ENCODE measurements at places on chromosomes 12 and 14.

DNA sequence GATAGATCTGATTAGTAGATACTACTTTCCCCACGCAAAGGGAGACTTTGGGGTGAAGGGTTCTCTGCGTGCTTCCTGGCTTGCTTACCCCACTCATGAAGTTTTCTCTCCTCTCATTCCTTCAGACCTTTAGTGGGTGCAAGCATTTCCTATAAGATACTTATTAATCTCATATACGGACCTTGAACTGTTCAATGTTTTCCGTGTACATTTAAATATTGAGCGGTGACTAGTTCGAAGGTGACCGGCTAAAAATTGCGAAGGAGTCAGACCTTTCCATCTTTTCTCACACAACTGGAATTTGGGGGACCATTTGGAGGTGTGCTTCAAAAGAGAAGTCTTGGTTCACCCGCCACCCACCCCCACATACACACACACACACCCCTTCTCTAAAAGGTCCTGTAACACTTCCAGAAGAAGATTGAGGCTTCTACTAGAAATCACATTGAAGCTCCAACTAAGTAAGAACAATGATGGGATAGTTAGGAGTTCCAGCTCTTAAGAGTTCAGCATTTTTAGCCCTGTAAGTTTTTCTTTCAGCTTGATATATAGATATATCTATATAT, 6.1 kb upstream of the FOXG1 start:
- DNase-seq = no peak

DNA sequence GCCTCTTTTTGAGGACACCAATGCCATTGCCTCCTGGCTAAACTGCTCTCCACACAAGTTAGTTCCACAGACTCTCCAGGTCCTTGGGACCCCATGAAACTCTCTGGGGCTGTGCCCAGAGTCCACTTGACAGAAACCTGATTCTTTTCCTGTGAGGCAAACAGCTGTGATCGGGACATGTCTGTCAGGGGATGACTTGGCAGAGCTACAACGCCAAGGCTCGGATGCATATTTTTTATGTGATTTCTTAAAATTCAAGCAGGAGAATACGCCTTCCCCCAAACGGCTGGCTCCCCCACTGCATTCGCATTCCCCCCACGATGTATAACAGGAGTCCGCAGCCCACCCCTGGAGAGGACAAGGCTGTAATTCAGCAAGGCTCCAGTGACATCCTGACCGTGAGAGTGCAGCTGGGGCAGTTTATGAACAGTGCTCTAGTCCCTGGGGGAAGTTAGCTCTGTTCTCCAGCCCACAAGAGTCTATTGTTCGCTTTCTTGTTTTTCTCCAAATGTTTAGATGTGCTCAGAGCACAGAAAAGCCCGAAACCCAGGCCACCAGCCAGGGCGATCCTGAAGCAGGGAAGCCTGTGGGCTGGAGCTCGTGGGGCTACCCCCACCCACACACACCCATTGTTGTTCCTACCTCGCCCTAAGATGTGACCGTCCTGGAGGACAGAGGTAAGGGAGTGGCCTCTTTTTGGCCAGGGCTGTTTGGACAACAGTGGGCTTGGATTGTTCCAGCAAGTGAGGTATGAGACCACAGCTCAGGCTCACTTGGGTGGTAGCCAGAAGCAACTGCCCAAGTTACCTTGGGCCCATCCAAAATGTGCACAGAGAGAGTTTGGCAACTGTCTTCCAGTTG, 159.5 kb downstream of the ZFP36L1 start:
- peak; percentile 51 for DNase-seq

- DNase-seq = no peak
Measured at GRCh38 chr12:47778881-47779280, 5.8 kb downstream of the SLC48A1 start.

GRCh38 chr12:45224311-45224710, 8.4 kb downstream of the ANO6 start:
- DNase-seq = no peak

- DNase-seq = no peak
Measured at GRCh38 chr12:65462484-65462883, 184.0 kb downstream of the MSRB3 start.

DNA sequence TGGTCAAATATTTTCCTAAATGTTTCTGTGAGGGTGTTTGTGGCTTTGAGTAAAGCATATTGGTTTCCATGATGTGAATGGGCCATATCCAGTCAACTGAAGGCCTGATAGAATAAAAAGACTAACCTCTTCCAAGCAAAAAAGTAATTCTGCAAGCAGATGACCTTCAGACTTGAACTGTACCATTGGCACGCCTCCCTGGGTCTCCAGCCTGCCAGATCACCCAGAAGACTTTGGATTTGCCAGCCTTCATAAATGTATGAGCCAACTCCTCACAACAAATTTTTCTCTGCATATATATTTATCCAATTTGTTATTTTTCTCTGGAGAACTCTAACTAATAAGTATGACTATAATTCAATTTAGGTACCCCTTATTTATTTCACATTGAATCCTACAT, 190.3 kb downstream of the KIF21A start:
- no peak for DNase-seq

GRCh38 chr12:103840462-103840875, 565 bp downstream of the NT5DC3 start:
- peak; percentile 57 for DNase-seq

DNA sequence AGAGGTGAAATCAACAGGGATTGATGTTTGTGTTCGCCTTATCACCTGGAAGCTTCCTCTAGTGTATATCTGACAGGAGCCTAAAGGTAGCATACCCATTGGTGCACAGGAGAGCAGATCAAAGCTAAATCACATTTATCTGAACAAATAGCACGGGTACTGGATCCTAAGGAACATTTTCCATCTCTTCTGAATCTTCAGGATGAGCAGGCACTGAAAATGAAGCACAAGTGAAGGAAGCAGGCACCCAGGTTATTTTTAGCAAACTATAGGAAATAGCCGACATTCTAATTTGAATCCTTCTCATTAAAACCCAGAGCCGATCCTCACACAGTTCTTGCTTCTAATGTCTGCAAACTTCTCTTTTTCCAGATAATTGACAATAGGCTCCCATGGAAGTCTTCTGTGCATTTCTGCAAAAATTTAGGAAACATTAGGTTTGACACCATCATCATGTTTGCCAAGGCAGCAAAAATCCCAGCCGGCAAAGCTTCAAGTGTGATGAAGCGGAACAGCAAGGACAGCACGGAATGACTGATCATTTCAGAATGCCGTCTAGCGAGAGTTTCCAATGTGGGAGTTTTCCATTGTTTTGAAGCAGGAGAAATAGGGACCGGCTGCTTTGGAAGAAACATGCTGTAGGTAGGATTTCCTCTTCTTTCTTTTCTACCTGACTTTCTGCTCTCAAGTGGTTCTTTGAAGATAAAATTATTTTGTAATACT, 24.3 kb upstream of the RGS6 start:
- no peak for DNase-seq

DNA sequence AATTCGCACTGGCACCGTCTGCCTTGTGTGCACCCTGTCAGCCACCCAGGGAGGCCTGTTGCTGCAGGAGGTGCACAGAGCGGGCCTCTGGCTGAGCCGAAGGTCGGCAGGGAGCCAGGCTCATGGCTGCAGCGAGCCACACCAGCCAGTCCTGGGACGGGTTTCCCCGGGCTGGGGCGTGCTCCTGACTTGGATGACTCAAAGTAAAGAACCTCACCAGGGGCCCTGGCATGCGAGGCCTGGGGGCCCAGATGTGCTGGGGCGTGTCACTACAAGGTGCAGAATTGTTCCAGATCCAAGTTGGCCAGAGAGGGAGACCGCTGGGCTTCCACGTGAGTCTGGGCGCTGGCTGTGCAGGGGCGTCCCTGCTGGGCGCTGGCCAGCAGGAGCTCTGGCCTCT, 34.5 kb downstream of the FBRSL1 start:
- DNase-seq = peak; percentile 15

DNA sequence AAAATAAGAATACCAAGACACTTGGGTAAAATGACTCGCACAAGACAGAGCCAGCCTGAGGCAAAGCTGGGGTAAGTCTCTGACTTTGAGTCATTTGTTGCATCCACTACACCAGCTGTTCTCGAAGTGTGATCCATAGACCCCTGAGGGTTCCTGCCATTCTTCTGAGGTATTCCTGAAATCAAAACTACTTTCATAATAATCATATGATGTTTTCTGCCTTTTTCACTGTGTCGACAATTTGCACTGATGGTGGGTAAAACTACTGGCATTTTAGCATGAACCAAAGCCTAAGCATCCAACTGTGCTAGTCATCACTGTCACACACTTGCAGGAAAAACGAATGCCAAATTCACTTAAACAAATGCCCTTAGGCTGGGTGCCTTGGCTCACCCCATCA, 135.5 kb upstream of the FUT8 start:
- no peak for DNase-seq

DNA sequence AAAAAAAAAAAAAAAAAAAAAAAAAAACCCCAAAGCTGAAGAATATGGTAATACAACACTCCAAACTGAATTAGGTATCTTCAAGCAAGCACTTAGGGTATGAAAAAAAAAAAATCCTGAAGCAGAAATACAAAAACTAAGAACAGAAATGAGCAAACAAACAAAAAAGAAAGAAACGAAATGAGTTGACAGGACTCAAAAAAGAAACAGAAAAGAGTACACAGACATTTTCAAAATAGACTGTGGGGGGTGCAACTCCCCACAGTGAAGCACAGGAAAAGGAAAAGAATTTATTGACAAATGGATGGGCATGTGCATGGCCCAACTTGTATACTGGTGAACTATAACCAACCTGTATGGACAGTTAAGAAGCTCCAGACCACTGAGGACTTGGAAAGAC, 24.6 kb downstream of the RPS6KA5 start:
- DNase-seq = no peak

DNA sequence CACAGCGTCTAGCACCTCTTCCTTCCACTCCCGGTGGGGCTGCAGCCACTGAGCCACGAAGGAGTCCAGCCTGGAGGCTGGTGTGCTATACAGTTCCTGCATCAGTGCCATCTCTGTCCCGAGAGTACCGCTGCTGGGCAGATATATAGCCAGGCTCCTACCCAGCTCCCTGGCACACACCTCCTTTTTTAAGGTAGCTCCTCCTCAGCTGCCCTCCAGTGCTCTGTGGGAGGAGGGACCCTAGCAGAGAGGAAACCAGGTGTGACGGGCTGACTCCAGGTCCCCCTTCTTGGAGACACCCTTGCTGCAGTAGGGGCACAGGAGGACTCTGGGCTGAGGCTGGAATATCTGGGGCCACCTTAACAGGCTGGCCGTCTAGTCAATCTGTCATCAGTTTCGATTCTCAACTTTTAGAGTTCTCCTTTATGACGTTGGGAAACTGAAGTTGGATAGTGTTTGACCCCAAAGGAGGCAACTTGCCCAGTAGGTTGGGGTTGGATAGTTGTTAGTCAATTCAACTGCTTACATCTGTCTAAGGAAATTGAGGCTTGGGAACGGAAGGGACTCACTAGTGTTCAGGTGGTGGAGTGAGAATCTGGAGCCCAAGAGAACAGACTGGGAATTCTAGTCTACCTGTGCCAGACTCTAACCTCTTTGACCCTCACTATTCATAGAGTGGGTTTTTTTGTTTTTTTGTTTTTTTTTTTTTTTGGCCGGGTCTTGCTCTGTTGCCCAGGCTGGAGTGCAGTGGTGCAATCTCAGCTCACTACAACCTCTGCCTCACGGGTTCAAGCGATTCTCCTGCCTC, at the start of gene OASL:
TSS of gene OASL (minus strand) at position 386 of the 808 bp plus-strand sequence. CDS start at position 111, 275 bp downstream.
- DNase-seq = peak; percentile 93

DNA sequence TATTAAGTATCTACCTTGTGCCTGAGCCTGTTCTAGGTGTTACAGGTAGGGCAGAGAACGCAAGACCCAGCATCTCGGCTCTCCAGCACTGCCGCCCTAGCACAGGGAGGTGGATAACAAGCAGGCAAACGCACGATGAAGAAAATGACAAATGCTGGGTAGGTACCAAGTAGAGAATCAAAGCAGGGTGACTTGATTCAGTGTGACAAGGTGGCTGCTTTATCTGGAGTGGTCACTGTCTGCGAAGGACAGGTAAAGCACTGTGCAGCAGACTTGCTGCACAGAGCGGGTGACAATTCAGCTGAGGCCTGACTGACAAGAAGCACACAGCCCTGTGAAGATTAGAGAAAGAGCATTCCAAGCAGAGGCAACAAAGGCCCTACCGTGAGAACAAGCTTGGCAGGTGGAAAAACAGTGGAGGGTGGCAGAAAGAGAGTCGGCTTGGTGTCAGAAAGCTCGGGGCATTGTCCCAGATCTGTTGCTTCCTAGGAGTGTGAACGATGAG, 12.9 kb downstream of the PRKCH start:
- DNase-seq = no peak

GRCh38 chr12:55724226-55724939, 4.2 kb downstream of the RDH5 start:
- peak; percentile 77 for DNase-seq

DNA sequence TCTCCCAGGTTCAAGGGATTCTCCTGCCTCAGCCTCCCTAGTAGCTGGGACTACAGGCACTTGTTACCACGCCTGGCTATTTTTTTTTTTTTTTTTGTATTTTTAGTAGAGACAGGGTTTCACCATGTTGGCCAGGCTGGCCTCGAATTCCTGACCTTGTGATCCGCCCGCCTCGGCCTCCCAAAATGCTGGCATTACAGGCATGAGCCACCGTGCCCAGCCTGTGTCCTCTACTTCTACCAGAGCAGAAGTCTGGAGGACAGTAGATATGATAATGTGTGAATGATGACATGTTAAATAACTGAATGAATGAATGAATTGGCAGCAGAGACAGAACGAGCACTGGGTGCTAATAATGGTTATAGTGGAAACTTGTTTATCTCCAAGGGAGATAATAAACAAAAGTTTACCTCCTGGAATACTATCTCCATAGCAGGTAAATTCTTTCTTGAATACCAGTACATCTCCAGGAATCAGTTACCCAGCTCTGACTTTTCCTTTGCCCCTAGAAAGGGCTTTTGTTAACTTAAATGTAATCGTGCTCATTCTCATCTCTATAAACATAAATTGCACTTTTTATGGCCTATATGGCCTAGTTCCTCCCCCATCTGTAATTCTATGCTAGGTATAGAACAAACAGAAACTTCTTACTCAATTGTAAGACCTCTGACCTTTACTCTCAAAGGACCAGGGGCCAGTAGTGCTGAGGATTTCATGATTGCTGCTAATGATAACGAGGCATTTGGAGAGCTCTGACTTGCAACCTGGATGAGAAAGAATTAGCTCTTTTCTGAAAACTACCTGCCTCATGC, 7.2 kb upstream of the LGALS3 start:
- no peak for DNase-seq

GRCh38 chr12:178829-179109, 35.2 kb downstream of the SLC6A12 start:
- no peak for DNase-seq

GRCh38 chr14:50773632-50774541, 57.1 kb downstream of the NIN start:
- no peak for DNase-seq

Data from suppressor macrophage treated with lipopolysaccharide for 1 hour (primary cell).